ENCODE measurements at places on chromosomes 4 and X.

DNA sequence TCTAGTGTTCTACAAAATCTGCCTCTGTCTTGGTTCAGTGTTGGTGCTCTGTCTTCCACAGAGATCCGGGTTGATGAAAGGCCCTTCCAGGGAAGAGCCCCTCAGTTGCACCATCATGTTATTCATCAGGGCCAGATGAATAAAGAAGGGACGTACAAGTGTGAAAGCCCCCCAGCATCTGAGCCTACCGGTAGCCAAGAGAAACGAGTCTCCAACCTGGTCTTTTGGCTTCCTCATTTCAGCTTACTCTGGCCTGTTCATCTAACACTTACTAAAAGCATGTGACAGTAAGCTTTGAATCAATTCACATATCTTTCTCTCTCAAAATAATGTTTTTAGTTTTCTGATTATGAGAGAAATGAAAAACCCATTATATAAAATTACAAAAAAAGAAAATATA, 19.2 kb downstream of the MEPE start:
- DNase-seq: no peak

- no peak for DNase-seq
These were observed 30.0 kb upstream of the SLC9A7 start for GRCh38 chrX:46788902-46789301.

DNA sequence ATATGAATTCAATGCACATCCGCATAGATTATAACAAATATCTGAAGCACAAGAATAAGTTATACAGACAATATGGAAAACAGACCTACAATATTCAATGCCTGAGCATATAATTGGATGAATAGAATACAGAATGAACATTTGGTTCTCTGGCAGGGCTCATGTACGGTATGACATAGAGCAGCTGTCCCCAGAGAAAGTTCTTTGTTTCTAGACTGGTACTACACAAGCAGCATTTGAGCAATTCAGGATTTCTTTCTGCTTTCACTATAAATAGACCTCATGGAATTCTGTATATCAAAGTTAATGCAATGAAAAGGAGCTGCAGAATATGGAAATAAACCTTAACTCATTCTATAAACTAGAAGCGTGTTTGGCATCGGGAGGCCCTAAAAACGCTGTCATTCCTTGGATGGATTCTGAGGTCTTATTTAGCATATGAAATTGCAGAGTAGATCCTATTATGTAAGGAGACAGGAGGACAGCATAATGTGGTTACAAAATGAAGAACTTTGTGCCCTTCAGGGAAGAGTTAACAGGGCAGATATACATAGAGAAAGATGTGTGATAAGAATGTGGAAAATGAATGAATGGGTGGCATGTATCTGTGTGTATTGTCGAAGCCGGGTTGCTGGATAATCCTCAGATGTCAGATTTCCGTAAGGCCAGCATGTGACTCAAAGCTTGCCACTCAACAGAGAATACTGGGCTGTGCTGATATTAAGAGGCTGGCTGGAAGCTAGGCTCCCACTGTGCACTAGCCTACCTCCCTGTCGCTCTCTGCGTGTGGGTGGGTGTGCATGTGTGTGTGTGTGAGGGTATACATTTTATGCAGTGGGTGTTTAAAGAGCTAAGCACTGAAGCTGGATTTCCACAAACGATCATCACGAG, 103.3 kb upstream of the SLC4A4 start:
- no peak for DNase-seq

GRCh38 chrX:69988955-69989394, 60.8 kb downstream of the AWAT2 start:
- no peak for DNase-seq

GRCh38 chrX:154828016-154828408, 6.5 kb downstream of the SMIM9 start:
- DNase-seq: no peak

DNA sequence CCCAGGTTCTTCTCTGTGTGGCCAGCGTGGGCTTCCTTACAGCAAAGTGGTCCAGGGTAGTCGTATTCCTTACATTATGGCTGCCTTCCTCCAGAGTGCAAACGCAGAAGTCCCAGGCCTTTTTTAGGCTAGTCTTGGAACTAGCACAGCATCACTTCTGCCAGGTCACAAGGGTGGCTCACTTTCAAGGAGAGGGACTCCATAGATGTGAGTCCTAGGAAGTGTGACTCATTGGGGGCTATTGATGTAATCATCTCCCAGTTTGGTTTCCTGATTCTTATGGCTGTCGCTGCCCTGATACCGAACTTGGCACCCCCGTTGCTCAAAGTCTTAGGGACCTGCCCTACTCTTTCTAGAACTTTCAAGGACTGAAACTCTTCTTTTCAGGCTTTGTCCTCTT, 140.0 kb downstream of the DCK start:
- DNase-seq: no peak

- no peak for DNase-seq
These were observed 258.3 kb upstream of the GABRA2 start for GRCh38 chr4:46648088-46648744.

GRCh38 chrX:43970528-43970927, 2.7 kb downstream of the NDP start:
- DNase-seq: no peak

- DNase-seq: no peak
These were observed 7.7 kb upstream of the MAPK10 start for GRCh38 chr4:86367577-86367976.

GRCh38 chr4:152848508-152848907, 68.8 kb downstream of the ARFIP1 start:
- DNase-seq: no peak

DNA sequence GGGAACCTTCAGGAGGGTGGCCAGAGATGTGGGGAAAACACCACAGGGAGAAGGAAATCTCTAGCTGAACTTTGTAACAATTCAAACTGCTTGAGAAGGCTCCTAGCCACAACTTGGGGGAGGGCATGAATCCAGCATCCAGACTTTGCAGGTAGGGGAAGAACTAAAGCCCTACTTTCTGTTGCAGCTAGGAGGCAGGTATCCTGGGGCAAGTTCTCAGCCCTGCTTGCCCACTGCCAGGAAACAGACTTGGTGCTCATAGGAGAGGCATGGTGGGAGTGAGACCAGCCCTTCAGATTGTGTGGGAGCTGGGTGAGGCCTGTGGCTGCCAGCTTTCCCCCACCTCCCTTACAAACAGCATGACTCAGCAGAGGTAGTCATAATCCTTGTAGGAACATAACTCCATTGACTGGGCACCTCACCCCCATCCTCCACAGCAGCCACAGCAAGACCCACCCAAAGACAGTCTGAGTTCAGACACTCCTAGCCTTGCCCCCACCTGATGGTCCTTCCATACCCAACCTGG, 209.5 kb upstream of the CPEB2 start:
- DNase-seq: no peak

DNA sequence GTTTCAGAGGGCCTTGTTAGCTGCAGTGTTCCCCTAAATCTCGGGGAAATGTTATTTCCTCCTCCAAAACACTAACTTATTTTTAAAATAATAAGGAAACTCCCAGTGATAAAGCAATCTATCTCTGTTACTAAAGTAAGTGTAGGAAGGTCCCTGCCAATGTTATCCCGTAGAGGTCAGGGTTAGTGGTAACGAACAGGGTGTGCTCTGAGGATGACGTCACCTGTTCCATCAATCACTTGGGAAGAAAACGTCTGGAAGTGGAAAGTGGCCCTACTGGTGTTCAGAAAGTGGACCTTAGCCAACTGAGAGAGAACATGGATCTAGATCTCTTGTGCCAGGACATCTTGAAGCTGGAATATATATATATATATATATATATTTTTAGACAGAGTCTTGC, 249.5 kb downstream of the BCOR start:
- DNase-seq: no peak

GRCh38 chrX:3994315-3994714, 280.9 kb upstream of the PRKX start:
- DNase-seq: no peak

DNA sequence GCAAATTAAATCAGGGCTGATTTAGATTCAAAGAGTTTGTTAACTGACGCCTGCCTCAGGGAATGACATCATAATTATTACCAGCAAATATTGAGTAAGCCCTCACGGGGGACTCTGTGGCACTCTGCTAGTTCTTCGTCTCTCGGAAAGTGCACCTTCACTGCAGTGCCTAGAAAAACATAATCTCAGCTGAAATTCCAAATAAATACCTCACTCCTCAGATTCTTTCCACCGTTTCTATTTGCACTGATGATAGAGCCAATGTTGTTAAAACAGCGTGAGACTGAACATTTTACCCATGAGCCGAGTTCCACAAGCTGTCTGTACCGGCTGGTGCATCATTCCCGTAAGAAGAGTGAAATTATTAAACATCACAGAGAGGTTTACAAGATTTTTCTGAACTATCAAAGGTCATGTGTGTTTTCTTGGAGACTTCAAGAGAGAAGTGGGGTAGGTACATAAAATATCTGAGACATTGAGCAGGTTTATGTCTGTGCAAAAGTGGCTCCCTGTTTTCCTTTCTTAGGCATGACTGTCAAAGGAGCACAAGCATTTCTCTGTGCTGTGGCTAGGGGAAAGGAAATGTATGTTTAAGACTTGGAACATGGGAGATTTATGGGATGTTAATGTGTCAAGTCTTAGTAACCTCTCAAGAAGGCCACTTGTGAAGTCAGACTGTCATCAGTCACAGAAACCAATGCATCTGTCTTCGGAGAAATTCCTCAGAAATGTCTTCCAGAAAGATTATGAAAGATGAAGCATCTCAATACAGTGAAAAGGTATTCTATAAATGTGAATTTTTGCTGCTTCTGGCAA, 119.6 kb downstream of the CBLL2 start:
- no peak for DNase-seq

DNA sequence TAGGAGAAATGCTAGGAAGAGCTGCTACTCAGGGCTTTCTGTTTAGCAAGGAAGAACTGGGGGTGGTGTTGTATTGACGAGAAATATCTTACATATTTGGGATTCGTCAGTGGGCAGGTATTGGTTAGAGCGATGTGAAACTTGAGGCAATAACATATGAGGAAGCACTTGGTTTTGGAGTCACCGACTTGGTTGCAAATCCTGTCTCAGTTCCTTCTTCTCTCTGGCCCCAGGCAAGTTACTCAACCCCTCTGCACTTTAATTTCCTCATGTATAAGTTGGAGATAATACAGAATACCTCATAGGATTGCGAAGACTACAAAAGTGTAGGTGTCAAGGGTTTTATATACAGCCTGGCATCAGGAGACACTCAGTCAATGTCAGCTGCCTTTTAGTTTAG, 34.1 kb downstream of the GPAT3 start:
- DNase-seq: no peak

GRCh38 chrX:53039236-53039635, 9.4 kb upstream of the GPR173 start:
- no peak for DNase-seq

- DNase-seq: no peak
These were observed 33.7 kb upstream of the ADH6 start for GRCh38 chr4:99252746-99253145.

- no peak for DNase-seq
These were observed 175.4 kb upstream of the PSAPL1 start for GRCh38 chr4:7610022-7610670.

DNA sequence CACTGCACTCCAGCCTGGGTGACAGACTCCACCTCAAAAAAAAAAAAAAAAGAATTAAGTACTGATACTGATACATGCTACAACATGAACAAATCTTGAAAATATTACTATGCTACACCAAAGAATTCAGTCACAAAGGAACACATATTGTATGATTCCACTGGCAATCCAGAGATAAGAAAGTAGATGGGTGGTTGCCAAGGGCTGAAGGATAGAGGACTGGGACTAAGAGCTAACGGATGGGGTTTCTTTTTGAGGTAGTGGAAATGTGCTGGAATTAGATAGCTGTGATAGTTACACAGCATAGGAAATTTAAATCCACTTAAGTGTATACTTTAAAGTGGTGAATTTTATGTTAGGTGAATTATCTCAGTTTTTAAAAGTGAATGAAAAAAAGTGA, 12.5 kb downstream of the ATP11C start:
- no peak for DNase-seq

DNA sequence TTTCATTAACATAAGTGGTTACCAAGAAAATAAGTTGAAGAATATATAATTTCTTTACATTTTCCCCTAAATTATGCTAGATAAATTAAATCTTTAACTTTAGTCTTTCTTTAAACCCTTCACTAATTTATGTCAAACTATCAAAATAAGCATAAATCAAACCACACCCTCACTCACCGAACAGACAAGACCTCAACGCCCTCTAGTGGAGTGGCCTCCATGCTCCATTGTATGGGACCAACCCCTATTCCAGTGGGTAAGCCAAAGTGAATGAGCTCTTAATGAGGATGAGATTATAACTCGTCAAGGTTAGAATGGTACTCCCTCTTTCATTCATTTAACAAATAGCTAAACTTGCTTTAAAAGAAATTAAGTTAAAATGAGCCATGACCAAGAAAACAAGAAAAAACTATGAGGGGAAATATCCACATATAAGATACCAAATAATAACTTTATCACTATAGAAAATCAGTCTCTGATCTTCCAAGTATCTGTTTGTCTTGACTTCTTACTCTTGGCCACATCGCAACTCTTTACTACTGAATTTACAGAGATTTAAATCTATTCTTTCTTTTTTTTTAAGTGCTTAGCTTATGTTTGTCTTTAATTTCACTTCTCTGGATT, 15.6 kb upstream of the BBS12 start:
- peak; percentile 81 for DNase-seq

DNA sequence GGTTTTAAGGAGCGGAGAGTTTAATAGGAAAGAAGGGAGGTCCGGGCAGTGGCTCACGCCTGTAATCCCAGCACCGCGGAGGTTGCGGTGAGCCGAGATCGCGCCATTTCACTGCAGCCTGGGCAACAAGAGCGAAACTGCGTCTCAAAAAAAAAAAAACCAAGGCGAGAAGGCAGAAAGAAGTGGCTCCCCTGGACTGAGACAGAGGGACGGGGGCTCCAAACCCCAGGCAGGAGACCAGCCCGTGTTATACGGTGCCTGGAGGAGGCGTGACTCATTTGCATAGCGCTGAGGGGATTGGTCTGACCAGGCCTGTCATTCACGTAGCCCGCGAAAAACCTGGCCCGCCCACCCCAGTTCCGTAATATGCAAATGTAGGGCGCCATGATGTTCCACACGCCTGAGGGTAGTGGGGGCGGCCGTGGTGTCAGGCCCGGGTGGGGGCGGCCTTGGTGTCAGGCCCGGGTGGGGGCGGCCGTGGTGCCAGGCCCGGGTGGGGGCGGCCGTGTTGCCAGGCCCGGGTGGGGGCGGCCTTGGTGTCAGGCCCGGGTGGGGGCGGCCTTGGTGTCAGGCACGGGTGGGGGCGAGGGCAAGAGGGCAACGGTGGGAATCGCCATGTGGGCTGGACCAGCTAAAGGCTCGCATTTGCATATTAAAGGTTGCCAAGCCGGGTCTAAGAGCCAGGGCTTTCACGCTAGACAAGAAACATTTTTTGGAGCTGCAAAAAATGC, 2.1 kb downstream of the PLCXD1 start:
- DNase-seq: peak; percentile 90

DNA sequence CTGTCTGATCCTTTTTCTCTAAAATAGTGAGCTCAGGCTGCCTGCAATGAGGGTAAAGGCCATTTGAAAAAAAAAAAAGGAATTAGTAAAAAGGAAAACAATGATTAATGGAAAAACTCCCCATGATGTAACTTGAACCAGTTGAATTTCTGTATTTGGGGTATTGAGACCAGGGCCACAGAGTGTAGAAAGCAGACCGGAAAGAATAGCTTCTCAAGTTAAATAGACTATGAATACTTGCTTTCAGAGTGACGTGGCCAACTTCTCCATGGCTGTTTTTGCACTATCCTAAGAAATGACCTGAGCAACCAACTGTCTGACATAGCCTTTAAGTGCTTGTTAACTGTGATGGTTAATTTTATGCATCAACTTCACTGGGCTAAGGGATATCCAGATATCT, 222.1 kb upstream of the INTU start:
- no peak for DNase-seq

GRCh38 chrX:16999275-16999674, 52.8 kb downstream of the REPS2 start:
- DNase-seq: no peak

GRCh38 chrX:134533352-134533751, 73.4 kb downstream of the HPRT1 start:
- no peak for DNase-seq

All from CD4-positive, alpha-beta T cell treated with Interleukin-17A for 4 hours (primary cell).